NCI-H2081 treated with DMSO at 0.1 percent for 48 hours (cell line): ENCODE measurements at places on chromosomes 1 and 21.

- no peak for DNase-seq
These were observed 102.8 kb upstream of the SERTAD4 start for GRCh38 chr1:210129759-210130158.

GRCh38 chr1:51192213-51192843 is 43.7 kb upstream of the RNF11 start:
- no peak for DNase-seq

DNA sequence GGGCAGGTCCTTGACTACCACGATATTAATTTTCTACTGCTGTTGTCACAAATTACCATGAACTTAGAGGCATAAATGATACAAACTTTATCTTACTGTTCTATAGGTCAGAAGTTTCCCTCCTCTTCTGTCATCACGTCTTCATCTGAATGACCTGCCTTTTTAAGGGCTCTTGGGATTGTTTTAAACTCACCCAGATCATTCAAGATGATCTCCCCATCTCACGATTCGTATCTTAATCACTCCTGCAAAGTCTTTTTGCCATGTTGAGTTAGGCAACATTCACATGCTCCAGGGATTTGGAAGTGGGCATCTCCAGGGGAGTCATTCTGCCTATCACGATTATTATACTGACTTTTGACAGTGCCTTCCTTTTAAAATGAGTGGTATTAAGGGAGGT is 32.1 kb downstream of the NCAM2 start:
- DNase-seq = no peak

DNA sequence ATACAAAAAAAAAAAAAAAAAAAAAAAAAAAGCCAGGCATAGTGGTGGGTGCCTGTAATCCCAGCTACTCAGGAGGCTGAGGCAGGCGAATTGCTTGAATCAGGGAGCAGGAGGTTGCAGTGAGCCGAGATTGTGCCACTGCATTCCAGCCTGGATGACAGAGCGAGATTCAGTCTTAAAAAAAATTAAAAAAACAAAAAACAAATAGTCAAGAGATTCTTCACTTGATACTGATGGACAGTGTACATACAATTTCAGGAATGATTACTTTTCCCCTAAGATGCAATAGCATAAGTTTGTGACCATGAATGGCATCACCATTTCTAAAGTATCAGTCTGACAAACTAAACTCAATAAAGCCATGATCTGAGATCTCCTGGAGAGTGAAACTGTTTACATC is 60.8 kb upstream of the IVNS1ABP start:
- no peak for DNase-seq

GRCh38 chr21:42453224-42453985 is 42.6 kb downstream of the RSPH1 start:
- no peak for DNase-seq

- DNase-seq = no peak
These were observed 14.1 kb upstream of the VWA5B1 start for GRCh38 chr1:20276485-20277159.

DNA sequence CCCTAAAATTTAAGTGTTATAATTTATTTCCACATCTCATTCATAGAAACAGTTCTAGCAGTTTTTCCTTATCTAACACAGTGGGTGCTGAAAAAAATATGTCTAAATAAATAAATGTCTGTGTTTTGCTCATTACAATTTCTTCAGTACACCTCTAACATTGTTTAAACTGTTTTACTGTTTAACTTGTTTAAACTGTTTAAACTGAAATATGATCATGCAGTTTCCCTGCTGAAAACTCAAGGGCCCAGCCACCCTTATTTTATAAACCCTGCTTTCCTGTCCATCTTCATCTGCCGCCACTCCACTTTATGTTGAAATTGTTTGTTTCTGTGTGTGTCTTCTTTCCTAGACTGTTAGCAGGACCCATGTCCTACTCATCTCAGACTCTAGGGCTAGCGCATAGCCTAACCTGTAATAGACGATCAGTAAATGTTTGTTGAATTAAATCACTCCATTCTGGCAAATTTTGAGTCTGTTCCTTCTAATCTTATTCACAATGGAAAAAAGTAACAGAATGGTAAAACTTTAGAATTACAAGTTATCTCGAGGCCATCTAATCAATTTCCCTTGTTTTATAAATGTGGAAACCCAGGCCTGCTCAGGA is 9.4 kb upstream of the PIK3C2B start:
- DNase-seq = no peak

DNA sequence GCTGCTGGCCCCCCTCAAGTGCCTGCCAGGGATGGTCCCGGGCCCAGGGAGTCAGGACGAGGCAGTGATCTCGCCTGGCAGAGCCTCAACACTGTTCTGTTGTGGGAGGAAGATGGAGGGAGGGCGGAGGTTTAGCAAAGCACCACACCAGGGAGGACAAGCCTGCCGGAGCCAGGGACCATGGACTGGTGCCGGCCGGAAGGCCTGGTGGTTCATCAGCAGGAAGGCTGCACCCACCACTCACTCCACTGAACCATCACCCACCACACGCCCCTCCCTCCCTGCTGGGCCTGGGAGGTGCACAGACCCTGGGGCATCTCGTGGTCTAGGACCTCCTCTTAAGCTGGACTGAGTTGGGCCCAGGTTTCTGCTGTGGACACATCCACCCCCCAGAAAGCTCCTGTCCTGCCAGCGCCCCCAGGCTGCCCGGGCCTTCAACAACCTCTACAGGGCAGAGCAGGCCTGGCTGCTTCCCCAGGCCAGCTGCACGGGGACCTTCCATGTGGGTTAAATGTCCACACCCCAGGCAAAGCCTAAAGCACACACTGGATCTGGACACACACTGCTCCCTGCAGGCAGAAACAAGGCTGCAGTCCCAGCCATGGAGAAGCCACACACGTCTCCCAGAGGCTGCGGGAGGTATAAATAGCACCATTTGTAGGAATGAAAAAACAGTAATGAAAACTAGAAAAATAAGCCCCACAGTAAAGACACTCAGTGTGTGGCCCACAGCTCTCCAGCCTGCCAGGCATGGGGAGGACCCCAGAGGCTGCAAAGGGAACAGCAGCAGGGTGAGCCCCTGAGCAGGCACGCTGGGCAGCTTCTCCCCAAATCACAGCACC is 10.4 kb upstream of the TMEM240 start:
- DNase-seq = no peak

DNA sequence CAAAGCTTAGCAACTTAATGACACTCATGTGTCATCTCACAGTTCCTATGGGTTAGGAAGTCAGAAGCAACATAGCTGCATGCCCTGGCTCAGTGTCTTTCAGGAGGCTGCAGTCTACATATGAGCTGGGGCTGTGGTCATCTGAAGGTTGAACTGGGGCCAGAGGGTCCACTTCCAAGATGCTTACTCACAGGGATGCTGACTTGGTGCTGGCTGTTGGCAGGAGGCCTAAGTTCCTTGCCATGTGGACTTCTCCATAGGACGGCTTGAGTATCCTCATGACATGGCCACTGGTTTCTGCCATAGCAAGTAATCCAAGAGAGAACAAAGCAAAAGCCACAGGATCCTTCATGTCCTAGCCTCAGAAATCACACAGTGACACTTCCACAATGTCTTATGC is 12.1 kb upstream of the FAM43B start:
- no peak for DNase-seq

- no peak for DNase-seq
These were observed 489 bp downstream of the CELSR2 start for GRCh38 chr1:109249654-109250401.

DNA sequence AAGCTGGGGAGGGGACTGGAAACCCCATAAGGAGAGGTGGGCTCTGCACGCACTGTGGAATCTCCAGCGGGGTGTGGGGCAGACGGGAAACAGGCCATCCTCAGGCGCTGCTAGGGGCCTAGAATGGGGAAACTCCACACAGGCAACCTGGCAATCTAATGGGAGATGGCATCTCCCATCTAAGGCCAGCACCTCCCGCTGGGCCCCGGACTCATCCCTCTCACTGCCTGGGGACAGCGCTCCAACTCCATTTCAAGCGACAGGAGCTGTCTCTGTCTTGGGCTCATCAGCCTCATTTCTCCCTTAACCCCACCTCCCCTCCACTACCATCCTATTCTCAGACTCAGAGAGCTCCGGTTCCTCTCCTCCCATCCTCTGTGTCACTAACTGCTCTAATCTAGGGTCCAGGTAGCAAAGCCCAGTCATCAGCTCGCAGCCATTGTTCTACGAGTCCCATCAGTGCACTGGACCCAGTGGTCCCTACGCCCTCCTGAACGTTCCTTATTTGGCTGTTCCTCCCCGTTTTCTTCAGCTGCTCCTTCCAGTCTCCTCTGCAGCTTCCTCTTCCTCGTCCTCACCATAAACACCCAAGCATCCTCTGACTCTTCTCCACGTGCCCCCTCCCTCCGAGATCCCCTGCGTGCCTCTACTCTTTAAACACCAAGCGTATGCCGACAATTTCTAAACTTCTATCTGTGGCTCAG is 93.4 kb upstream of the CASZ1 start:
- no peak for DNase-seq

DNA sequence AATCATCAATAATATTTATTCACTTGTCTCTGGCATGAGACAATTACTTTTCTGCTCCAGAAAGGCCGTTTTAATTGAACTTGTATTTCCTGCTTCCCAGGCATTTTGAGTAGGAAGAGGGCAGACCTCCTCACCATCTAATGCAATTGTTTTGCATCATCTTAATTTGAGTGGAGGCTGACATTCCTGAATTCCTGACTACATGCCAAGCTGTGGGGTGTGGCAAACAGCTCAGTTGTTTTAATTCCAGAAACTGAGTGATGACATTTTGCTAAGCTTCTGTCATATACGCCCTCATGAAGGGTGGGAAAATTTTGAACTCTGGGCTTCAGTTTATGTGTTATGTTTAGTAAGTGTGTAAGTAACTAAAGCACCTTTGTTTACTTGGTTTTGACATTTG is 125.4 kb upstream of the USP25 start:
- DNase-seq = no peak

GRCh38 chr1:64766429-64766828 is 21.6 kb downstream of the RAVER2 start:
- no peak for DNase-seq

DNA sequence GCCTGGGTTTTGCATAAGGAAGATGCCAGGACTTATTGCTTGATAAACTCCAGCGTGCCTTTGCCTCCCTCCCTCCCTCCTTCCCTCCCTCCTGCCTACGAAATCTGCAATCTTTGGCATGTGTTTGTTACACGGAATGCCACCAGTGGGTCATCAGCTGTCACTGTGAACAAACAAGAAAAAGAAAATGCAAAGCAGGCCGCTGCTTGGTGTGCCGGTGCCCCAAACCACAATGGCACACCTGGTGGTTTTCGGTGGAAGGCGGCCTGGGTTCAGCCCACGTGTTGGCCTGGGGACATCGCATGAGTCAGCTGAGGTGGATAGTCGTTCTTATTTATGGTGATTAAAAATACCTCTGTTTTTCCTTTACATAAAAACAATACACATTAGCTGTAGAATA is 16.3 kb upstream of the IFNLR1 start:
- no peak for DNase-seq

GRCh38 chr1:93965256-93965655 is 56.0 kb upstream of the GCLM start:
- no peak for DNase-seq

- DNase-seq = no peak
These were observed 8.0 kb upstream of the YBX1 start for GRCh38 chr1:42674214-42674613.

DNA sequence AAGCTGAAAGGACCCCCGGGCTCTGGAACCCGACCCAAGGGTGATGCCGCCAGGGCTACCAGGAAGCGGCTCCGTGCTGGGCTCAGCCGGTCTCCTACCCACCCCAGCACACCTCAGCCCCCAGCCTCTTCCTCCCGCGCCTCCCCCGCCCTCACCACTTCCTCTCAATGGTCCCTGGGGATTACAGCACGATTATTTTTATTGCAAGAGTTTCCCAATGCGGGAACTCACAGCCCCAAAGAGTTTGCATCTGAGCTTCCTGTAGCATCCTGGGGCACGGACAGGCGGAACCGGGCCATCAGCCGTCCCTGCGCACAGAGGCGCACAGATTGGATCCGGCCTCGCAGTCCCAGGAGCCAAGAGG is 8.7 kb upstream of the SLX9 start:
- no peak for DNase-seq

DNA sequence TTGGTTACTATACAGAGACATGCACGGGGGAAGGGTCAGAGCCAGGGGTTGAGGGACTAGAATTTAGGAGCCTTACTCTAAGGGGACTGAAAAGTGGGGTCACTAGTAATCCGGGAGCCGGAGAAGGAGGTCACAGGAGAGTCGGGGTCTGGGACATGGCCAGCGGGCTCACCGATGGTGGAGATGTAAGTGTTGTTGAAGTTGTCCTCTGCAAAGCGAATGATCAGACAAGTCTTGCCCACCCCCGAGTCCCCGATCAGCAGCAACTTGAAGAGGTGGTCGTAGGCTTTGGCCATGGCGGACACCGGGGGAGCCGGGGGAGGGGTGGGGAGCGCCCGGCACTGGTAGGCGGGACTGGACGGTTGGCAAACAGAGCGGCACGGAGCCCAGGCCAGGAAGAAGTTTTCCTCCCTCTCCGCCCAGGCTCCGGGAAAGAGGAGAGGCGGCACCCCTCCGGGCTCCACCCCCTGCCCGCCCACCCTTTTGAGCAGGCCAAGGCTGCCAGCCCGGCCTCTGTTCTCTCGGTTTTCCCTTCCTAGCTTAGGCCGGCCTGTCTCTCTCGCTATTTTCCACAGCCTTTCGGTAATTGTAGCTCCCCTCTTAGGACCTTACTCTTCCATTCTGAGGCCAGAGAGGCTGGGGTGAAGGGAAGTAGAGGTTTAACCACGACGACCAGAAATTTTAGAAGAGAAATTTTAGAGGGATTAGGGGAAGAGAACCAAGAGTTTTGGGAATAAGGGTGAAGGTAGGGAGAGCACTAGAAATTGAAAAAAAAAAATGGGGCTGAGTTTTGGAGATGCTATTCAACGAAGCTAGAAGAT is at the start of gene RAB13:
Gene RAB13, minus strand, starts transcription at position 399 of the 821 bp plus-strand sequence. Its CDS starts 103 bp downstream, at position 296.
- DNase-seq = no peak

DNA sequence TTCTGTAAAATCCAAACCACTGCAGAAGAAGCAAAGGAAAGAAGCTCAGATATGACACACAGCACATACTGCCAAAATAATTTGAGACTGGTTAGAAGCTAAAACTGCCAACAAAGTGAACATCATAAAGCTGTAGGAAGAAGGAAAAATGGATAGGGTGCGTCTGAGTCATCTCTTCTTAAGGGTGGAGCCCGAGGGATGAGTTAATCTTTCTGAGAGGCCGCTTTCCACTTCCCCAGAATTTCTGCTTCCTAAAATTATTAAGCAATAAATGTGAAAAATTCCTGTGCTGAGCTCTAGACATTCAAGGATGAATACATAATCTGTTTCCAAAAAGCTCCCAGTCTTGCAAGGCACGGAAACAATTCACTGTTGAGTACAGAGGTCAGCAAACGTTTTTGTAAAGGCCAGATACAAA is 20.1 kb downstream of the PPT1 start:
- DNase-seq = no peak

- no peak for DNase-seq
These were observed 14.0 kb downstream of the GPA33 start for GRCh38 chr1:167076136-167076710.

GRCh38 chr1:244212797-244213475 is 161.9 kb downstream of the ZBTB18 start:
- DNase-seq = no peak

- no peak for DNase-seq
These were observed 18.8 kb upstream of the SCCPDH start for GRCh38 chr1:246705368-246705767.

GRCh38 chr1:38095454-38095931 is 48.9 kb upstream of the POU3F1 start:
- peak; percentile 96 for DNase-seq
